MCF 10A (cell line): ENCODE measurements at places on chromosomes 12 and 14. TPM values are rescaled to one million over a fixed set of nuclear protein-coding genes. Genes with fewer than 3 reads are reported as not detected.

DNA sequence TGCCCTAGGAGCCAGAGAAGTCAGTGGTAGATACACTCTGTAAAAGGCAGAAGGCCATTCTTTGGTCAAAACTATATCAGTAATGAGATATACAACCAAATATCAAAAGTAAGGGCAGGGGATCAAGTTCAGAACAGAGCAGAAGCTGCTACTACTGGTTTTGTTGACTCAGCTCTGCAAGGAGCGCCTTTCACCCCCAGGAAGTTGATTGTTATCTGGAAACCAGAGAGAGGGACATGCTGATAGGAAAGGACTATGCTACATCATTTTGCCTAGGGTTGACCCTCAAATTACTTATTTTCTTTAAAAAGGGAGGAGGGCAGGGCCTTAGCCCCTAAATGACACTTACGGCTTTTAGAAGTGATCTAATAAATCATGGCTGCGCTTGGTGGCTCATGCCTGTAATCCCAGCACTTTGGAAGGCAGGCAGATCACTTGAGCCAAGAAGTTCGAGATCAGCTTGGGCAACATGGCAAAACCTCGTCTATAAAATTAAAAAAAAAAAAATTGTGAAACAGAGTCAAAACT, 194.0 kb downstream of the KLHL28 start:
- DNase-seq, result no peak

Gene PLA2G1B
- not detected in 2 replicates for total RNA-seq

GRCh38 chr12:23354800-23355199, 594.7 kb downstream of the SOX5 start:
- no peak for DNase-seq

- no peak for DNase-seq
Observed at GRCh38 chr12:91454179-91454578, 271.6 kb upstream of the DCN start.

Gene B3GNT4
- total RNA-seq, result 1.5 and 1.8 TPM in 2 replicates

DNA sequence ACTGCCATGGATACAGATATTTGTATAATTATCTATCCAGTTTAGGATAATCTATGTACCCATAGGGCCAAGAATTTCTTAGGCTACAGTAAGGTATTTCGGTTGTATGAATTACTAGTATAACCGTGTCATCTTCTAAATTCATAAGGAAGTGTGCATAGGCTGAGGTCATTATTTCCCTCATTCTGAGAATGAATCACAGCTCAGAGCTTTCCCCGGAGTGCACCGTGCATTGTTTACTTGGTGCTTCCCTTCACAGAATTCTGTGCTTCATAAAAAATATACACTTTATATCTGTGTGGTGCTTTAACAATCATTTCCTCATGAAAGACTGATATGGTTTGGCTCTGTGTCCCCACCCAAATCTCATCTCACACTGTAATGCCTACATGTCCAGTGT, 514.1 kb downstream of the ETNK1 start:
- DNase-seq, result no peak

DNA sequence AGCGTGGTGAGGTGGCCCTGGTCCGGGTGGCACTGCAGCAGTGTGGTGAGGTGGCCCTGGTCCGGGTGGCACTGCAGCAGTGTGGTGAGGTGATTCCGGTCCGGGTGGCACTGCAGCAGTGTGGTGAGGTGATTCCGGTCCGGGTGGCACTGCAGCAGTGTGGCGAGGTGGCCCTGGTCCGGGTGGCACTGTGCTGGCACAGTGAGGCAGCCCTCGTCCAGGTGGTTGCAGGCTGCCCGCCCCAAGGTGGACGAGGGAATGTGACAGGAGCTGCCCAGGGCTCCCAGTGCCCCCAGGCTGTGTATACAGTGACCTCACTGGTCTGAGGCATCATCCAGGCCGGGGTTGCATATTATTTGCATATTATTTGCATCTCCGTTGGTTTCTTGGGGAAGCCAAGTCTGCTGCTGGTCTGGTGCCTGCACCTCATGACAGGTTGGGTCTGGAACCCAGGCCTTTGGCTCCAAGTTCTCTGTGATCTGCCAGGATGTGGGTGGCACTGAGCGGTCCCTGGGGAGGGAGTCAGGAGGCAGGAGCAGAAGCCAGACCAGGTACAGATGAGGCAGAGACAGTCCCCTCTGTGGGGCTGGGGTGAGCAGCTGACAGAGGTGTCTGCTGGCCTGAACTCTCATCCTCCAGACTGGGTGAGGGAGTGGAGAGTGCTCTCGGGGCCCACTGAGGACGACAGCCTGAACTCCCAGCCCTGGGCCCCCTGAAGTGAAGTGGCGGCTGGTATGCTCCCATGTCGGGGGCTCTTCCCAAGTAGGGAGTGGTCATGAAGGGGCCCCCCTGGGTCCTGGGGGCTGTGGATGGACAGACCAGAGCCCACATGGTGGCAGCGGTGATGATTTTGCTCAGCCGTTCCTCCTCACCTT, 79.3 kb downstream of the KIF26A start:
- no peak for DNase-seq

GRCh38 chr12:38538319-38538718, 221.7 kb downstream of the ALG10B start:
- no peak for DNase-seq

DNA sequence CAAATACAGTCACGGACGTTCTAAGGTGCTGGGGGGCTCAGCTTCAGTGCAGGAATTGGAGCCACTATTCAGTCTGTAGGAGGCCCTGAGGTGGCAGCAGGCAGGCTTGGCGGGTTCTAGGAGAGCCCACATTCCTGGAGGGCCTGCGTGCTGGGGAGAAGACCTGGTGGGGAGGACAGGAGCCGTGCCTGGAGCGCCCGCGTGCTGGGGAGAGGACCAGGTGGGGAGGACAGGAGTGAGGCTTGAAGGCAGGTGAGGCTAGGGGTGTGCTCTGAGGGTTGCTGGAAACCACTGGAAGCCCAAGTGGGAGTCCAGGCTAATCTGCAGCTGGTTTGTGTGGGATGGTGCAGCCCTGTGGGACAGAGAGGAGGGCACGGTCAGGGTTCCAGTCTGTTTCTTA, 23.1 kb downstream of the RHOF start:
- DNase-seq, result no peak

Gene LTBP2
- total RNA-seq, result 9.1 and 16.8 TPM in 2 replicates

DNA sequence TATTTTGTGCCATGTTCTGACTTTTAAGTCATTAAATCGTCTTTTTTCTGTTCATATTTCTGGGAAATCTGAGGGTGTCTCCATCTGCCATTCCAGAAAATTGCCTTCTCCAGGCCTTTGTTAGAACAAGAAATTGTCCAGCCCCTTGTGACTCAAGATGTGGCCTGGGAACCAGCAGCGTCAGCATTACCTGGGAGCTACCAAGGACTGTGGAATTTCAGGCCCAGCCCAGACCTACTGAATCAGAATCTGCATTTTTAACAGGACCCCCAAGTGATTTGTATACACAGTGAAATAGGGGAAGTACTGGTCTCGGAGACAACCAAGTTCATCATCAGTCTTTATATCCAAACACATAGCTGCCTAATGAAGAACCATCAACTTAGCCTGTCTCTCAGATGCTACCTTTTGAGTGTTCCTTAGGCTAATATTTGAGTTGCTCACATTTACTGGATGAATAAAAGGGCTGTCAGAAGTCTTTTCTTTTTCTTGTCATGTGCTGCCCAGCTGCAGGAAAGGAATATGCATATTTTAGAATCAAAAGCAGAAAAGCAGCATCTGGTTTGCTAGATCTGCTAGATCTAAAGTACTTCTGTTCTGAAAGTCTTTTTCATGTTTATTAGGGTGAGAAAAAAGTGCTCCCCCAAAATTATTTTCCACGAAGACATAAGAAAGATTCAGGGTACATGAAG, 21.2 kb downstream of the GPHB5 start:
- DNase-seq, result no peak

- DNase-seq, result no peak
Observed at GRCh38 chr12:116887897-116888296, 6.7 kb upstream of the HRK start.

DNA sequence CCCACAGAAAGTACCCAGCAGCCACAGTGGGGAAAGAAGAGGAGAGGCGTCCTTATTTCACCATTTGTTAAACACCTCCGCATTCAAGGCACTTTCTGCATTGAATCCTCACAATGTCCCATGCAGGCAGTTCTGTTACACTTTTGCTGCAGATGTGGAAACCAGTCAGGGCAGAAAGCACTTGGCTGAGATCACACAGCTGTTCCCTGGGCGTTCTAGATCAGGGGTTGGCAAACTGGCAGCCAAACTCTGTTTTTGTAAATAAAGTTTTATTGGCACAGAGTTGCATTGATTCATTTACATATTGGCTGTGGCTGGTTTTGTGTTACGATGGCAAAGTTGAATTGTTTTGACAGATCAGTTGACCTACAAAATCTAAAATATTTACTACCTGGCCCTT, 20.1 kb downstream of the FOXN4 start:
- DNase-seq, result no peak

Gene MIP
- total RNA-seq, result not detected in 2 replicates

DNA sequence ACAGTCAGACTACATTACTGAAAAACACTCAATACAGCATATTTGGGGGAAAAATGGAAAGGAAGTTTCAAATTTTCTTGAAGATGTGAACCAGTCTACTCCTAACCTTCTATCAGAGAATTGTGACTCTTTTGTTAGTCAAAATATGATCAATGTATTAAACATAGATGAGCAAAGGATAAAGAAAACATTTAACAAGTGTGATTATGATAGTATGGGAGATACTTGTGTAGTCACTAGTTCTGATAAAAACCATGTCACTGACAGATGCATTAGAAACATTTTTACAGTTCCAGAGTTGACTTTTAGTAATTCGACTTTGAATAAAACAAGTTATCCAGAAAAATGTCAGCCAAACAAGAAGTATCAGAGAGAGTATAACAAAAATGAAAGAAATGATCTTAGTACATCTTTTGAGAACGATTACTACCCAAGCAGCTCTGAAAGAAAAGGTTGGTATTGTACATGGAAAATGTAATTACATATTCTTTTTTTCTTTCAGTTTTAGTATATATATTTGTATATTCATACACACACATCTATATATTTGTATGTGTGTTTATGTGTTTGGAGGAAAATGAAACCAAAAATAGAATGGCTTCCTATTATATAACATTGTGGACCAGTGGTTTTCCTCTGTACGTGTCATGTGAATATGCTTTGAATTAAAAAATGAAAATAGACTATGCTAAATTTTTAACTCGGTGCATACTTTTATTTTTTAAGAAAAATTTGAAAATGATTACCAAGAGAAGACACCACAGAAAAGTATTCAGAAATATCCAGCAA, 63.3 kb upstream of the ABCD2 start:
- no peak for DNase-seq

DNA sequence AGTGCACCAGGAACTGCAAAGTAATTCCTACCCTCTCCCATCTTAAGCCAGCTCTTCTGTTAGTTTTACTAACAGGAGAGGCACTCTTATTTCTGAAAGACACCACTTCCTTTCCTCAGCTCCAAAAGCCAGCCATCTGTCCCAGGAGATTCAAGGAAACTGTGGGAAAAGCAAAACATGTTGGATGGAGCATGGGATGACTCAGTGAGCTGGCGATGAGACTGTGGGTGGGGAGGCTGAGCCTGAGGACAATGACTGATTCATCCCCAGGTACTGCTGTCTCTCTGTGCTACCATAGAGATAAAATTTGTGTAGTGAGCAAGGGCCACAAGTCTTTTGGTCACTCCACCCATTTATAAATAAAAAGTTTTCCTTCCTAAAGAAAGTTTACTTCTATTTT, 141.4 kb downstream of the MYRFL start:
- DNase-seq, result peak; percentile 88

Gene KRT82
- total RNA-seq, result not detected in 2 replicates

GRCh38 chr12:6927379-6928021, at the start of gene ATN1:
ATN1 (plus strand) TSS chr12:6927959; CDS start chr12:6934002, 6,043 bp downstream.
- DNase-seq, result peak; percentile 66

Gene KCNH3
- not detected in 2 replicates for total RNA-seq

DNA sequence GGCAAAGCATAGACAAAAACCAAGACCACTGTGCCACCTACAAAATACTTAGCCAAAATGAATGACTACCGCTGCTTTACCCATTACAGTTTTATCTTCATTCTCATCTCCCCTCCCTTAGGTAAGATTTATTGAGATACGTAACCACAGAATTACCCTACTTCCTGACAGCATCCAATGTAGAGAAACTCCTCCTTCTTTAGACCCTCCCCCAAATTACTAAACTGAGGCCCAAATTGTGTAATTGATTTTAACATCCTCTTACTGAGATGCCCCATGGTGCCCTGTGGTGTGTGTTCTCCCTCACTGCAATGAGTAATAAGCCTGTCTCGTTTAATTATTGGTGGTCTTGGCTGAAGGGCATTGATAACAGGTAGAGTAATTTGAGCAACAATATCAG, 19.1 kb downstream of the VRK1 start:
- DNase-seq, result no peak

Gene SMCO3
- total RNA-seq, result 0.20 TPM in 1 of 2 replicates, not detected in the other

DNA sequence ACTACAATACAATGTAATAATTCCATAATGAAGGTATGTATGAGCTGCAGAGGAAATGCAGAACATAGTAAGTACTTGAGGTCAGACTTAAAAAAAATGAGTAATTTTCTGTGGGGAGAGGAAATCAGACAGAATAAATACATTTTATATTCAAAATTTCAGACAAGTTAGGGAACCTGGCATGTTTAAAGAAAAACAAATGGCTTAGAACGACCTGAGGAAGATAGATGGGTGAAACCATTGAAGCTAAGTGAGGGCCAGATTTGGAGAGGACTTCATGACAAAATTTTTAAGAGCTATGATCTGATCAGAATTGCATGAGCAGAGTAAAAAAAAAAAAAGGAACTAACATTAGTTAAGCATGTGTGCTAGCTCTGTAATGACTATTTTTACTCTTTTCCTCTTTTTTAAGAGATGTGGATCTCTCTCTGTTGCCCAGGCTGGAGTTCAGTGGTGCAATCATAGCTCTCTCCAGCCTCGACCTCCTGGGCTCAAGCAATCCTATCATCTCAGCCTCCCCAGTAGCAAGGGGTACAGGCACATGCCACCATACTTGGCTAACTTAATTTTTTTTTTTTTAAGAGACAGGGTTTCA, 157.6 kb upstream of the PDE3A start:
- no peak for DNase-seq

Gene CLEC4C
- not detected in 2 replicates for total RNA-seq

DNA sequence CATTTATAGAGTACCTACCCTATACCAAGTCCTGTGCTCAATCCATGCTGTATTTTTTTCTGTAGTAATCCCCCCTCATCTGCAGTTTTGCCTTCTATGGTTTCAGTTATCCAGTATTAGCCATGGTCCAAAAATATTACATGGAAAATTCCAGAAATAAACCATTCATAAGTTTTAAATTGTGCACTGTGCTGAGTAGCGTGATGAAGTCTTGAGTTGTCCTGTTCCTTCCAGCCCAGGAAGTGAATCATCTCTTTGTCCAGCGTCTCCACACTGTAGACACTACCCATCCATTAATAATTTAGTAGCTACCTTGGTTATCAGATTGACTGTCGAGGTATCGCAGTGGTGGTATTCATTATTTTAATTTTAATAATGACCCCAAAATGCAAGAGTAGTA, 54.2 kb downstream of the SUDS3 start:
- DNase-seq, result no peak

Gene GALNT9
- total RNA-seq, result 3.2 and 4.4 TPM in 2 replicates

- no peak for DNase-seq
Observed at GRCh38 chr14:79915406-79915805, 295.9 kb downstream of the DIO2 start.

DNA sequence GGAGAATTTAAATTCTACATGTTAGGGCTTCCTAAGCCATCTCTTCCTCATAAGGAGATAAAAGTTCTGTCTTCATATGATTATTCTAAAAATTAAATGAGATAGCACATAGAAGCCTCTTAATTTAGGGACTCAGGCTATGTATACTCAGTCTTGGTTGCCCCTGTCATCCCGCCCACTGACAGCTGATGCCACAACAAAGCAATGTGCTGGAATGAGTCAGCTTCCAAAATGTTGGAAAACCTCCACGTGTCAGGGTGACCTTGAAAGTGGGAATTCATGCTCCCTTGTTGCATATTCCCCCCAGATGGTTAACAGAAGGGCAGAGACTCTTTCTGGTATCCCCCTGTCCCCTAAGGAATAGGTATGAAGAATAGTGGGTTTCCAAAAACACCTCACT, 238.0 kb upstream of the DDHD1 start:
- peak; percentile 58 for DNase-seq
